SK-N-SH (cell line): ENCODE measurements at places on chromosomes 12 and 14. TPM values are rescaled to one million over a fixed set of nuclear protein-coding genes. Genes with fewer than 3 reads are reported as not detected.

GYS2 gene
- polyA plus RNA-seq, result 0.02 TPM in 1 of 2 replicates, not detected in the other

GRCh38 chr12:25365340-25365730 lies 114.6 kb upstream of the KRAS start:
- no peaks in the 10 kb centered on the region; the same call in 1 of the 2 replicates for H3K4me1 ChIP-seq
- H3K4me3 ChIP-seq, result no peak overlapping the region
- H3K27ac ChIP-seq, result peak overlapping the region; percentile 91
- no peak for DNase-seq
- H3K27me3 ChIP-seq, result no peaks in the 10 kb centered on the region
- H3K36me3 ChIP-seq, result no peaks in the 10 kb centered on the region

DNA sequence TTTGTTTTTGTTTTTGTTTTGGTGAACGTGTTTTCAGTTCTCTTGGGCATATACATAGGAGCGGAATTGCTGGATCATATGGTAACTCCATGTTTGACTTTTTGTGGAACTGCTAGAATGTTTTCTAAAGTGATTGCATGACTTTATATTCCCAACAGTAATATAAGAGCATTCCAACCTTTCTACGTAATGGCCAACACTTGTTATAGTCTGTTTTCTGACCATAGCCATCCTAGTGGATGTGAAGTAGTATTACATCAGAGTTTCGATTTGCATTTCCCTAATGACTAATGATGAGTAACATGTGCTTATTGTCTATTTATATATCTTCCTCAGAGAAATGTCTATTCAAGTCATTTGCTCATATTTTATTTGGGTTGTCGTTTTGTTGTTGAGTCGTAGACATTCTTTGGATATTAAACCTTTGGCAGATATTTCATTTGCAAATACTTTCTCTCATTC lies 268.7 kb downstream of the AEBP2 start:
- peaks cover 11% of the 10 kb centered on the region; the same call in 1 of the 2 replicates for H3K4me1 ChIP-seq
- H3K36me3 ChIP-seq, result no peaks in the 10 kb centered on the region
- no peak overlapping the region for H3K4me3 ChIP-seq
- H3K27ac ChIP-seq, result peak overlapping the region; percentile 29
- H3K27me3 ChIP-seq, result no peaks in the 10 kb centered on the region

GRCh38 chr12:130663514-130663913 lies 52.6 kb downstream of the RIMBP2 start:
- no peak overlapping the region for H3K4me3 ChIP-seq
- H3K4me1 ChIP-seq, result no peaks in the 10 kb centered on the region
- no peak for DNase-seq
- H3K36me3 ChIP-seq, result no peaks in the 10 kb centered on the region
- H3K27me3 ChIP-seq, result no peaks in the 10 kb centered on the region

DNA sequence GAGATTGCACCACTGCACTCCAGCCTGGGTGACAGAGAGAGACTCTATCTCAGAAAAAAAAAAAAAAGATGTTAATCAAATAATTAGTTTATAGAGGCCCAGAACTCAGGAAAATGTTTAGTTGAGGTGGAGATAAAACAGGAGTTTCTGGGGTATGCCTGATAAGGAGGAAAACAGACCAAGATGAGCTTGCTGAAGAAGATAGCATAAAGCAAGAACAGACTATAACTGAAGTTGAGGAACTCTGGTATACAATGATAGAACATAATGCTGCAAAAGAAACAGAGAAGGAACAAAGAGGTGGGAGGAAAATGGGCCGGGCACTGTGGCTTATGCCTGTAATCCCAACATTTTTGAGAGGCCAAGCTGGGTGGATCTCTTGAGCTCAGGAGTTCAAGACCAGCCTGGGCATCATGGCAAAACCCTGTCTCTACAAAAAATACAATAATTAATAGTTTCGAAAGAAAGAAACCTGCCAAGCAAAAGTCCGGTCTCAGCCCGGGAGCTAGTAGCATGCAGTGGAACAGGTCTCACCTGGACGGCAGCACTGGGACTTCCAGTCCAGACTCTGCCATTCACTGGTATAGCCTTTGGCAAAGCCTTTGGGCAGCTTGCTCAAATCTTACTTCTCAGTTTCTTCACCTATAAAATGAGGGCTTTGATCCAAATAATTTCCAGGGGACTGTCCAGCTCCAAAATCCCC lies 25.4 kb downstream of the SLC35E3 start:
- no peaks in the 10 kb centered on the region for H3K27me3 ChIP-seq
- H3K4me3 ChIP-seq, result no peak overlapping the region
- no peaks in the 10 kb centered on the region for H3K4me1 ChIP-seq

- no peak overlapping the region for H3K27ac ChIP-seq
- no peaks in the 10 kb centered on the region for H3K27me3 ChIP-seq
- no peaks in the 10 kb centered on the region for H3K4me1 ChIP-seq
- no peak overlapping the region for H3K4me3 ChIP-seq
- DNase-seq, result no peak
These were observed 6.4 kb upstream of the TBK1 start for GRCh38 chr12:64445490-64445889.

DNA sequence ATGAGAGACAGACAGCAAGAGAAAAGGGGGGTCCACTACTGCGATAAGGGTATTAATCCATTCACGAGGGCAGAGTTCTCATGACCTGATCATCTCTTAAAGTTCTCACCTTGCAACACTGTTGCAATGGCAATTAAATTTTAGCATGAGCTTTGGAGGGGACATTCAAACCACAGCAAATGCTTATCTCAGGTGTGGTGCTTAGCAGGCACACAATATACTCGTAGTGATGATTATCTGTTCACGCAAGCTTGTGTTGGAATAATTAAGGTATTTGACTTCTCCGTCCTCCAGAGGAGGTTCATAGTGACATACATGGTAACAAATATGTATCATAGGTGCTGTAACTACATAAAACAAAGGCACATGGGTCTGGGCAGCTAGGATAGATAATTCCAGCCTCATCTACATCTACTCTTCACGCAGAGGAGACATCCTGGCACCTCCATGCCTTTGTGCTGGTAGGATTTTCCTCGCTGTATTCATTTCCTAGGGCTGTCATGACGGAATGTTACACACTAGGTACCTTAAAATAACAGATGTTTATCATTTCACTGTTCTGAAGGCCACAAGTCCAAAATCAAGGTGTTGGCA lies 221.2 kb downstream of the RBM19 start:
- H3K27ac ChIP-seq, result no peak overlapping the region
- H3K4me1 ChIP-seq, result no peaks in the 10 kb centered on the region; the same call in 1 of the 2 replicates
- no peak overlapping the region for H3K4me3 ChIP-seq
- H3K27me3 ChIP-seq, result 0 out of 2 replicates have a peak, but pooled peaks cover 4% of the 10 kb centered on the region
- no peak for DNase-seq
